Thyroid gland (tissue), 4 donors: ENCODE measurements at places on chromosomes 5 and 9. TPM values are rescaled to one million over a fixed set of nuclear protein-coding genes. Genes with fewer than 3 reads are reported as not detected.

DNA sequence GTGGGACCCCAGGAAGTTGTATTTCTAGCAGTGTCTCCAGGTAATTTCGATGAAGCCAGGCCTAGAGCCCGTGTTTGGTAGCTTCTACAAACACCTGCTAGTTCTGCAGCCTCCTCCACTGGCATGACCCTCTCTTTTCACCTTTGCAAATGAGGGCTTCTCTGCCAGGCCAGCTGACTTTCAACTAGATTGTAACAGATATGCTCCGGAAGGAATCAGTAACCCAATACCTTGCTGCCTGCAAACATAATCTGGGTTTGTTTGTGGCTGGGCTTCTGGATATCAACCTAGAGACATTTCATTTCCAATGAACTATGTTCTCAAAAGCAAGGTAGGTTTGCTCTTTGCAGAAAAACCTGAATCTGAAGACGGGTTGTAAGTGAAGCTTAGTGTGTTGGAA lies 354.8 kb downstream of the DMRT2 start:
- DNase-seq = no peak
- no peaks in the 10 kb centered on the region for H3K36me3 ChIP-seq
- H3K27me3 ChIP-seq = no peaks in the 10 kb centered on the region
- no peak overlapping the region for H3K27ac ChIP-seq
- no peak overlapping the region for H3K4me3 ChIP-seq

- no peak overlapping the region for H3K27ac ChIP-seq
- H3K4me3 ChIP-seq = no peak overlapping the region
- H3K4me1 ChIP-seq = no peaks in the 10 kb centered on the region
- H3K27me3 ChIP-seq = no peaks in the 10 kb centered on the region
- no peak for DNase-seq
- no peaks in the 10 kb centered on the region for H3K36me3 ChIP-seq
Observed at GRCh38 chr9:82333671-82334070, 345.1 kb downstream of the SPATA31D1 start.

- no peaks in the 10 kb centered on the region for H3K36me3 ChIP-seq
- no peaks in the 10 kb centered on the region for H3K27me3 ChIP-seq
- no peak overlapping the region for H3K4me3 ChIP-seq
- no peaks in the 10 kb centered on the region for H3K4me1 ChIP-seq
- no peak for DNase-seq
Observed at GRCh38 chr9:106432631-106433030, 430.3 kb upstream of the ZNF462 start.

DNA sequence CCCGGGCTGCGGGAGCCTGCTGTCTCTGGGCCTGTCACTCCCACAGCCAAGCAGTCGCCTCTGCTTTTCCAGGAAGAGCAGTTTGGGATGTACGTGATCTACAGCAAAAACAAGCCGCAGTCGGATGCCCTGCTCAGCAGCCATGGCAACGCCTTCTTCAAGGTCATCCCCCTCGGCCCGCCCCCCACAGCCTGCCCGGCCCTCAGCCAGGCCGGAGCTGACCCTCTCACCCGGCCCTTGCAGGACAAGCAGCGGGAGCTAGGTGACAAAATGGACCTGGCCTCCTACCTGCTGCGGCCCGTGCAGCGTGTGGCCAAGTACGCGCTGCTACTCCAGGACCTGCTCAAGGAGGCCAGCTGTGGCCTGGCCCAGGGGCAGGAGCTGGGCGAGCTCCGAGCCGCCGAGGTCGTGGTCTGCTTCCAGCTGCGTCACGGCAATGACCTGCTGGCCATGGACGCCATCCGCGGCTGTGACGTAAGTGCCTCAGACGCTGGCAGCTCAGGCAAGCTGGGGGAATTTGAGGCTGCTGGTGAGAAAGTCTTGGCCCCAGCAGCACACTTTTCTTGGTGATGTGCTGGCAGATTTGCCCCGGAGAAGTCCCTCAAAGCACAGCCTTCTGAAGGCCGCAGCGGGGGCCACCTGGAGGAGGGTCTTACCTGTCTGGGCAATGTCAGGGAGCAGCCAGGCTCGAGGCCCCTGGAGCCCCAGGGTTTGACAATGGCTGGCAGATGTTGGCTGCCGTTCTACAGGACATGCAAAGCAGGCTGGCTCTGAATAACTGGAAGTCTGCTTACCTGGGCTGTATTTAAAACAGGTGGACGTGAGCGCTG lies 20.1 kb upstream of the LRRC14B start:
- H3K27me3 ChIP-seq = no peaks in the 10 kb centered on the region
- H3K27ac ChIP-seq = no peak overlapping the region
- no peaks in the 10 kb centered on the region for H3K36me3 ChIP-seq
- no peak for DNase-seq
- no peaks in the 10 kb centered on the region for H3K4me1 ChIP-seq

GRCh38 chr5:33180900-33181299 lies 259.9 kb upstream of the TARS1 start:
- DNase-seq = no peak
- no peaks in the 10 kb centered on the region for H3K27me3 ChIP-seq
- H3K4me1 ChIP-seq = no peaks in the 10 kb centered on the region
- H3K36me3 ChIP-seq = no peaks in the 10 kb centered on the region
- H3K4me3 ChIP-seq = no peak overlapping the region

- H3K27me3 ChIP-seq = no peaks in the 10 kb centered on the region
- H3K4me1 ChIP-seq = no peaks in the 10 kb centered on the region
- no peaks in the 10 kb centered on the region for H3K36me3 ChIP-seq
- H3K4me3 ChIP-seq = no peak overlapping the region
Observed at GRCh38 chr5:135174315-135175096, 140.5 kb upstream of the PITX1 start.

- peaks cover 8% of the 10 kb centered on the region for H3K4me1 ChIP-seq
- DNase-seq = no peak
Observed at GRCh38 chr5:80799573-80799972, 144.8 kb upstream of the DHFR start.

- no peak overlapping the region for H3K4me3 ChIP-seq
- DNase-seq = no peak
- no peaks in the 10 kb centered on the region for H3K27me3 ChIP-seq
- no peak overlapping the region for H3K27ac ChIP-seq
- H3K4me1 ChIP-seq = peaks cover 3% of the 10 kb centered on the region
Observed at GRCh38 chr9:137709411-137710101, 90.8 kb downstream of the EHMT1 start.

- H3K27ac ChIP-seq = no peak overlapping the region
- H3K27me3 ChIP-seq = no peaks in the 10 kb centered on the region
- no peaks in the 10 kb centered on the region for H3K36me3 ChIP-seq
- no peak for DNase-seq
- H3K4me1 ChIP-seq = no peaks in the 10 kb centered on the region
Observed at GRCh38 chr5:5721881-5722280, 299.4 kb downstream of the ICE1 start.

- H3K4me1 ChIP-seq = peaks cover 50% of the 10 kb centered on the region
- H3K4me3 ChIP-seq = no peak overlapping the region
- peak; percentile 83 for DNase-seq
- H3K27me3 ChIP-seq = no peaks in the 10 kb centered on the region
Observed at GRCh38 chr9:113548221-113549041, 84.9 kb downstream of the RGS3 start.

GRCh38 chr5:93280518-93280917 lies 300.5 kb downstream of the NR2F1-AS1 start:
- no peaks in the 10 kb centered on the region for H3K4me1 ChIP-seq
- H3K36me3 ChIP-seq = no peaks in the 10 kb centered on the region
- H3K27me3 ChIP-seq = no peaks in the 10 kb centered on the region
- no peak overlapping the region for H3K27ac ChIP-seq

GRCh38 chr5:67090593-67090992 lies 106.0 kb downstream of the CD180 start:
- H3K27ac ChIP-seq = no peak overlapping the region
- no peak overlapping the region for H3K4me3 ChIP-seq
- peaks cover 53% of the 10 kb centered on the region for H3K4me1 ChIP-seq
- no peak for DNase-seq
- no peaks in the 10 kb centered on the region for H3K36me3 ChIP-seq
- no peaks in the 10 kb centered on the region for H3K27me3 ChIP-seq

GRCh38 chr9:21661626-21662025 lies 140.8 kb upstream of the MTAP start:
- H3K4me1 ChIP-seq = peaks cover 5% of the 10 kb centered on the region
- no peak overlapping the region for H3K27ac ChIP-seq
- H3K4me3 ChIP-seq = no peak overlapping the region
- no peaks in the 10 kb centered on the region for H3K36me3 ChIP-seq
- DNase-seq = no peak

DNA sequence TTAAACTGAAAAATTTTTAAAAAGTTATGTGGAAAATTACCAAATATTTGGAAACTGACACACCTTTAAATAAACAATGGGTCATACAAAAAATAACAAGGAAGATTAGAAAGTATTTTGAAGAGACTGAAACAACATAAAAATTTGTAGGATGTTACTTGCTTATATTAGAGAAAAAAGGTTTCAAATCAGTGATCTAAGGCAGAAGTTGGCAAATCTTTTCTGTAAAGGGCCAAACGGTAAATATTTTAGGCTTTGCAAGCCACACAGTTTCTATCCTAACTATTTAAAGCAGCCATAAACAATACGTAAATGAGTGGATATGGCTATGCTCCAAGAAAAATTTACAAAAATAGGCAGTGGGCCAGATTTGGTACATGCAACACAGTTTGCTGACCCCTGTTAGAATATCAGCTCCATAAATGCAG lies 81.3 kb downstream of the OXCT1 start:
- no peak for DNase-seq
- H3K36me3 ChIP-seq = no peaks in the 10 kb centered on the region
- no peaks in the 10 kb centered on the region for H3K27me3 ChIP-seq
- peak overlapping the region; percentile 13 for H3K27ac ChIP-seq

- no peak overlapping the region for H3K27ac ChIP-seq
- no peak for DNase-seq
- H3K27me3 ChIP-seq = no peaks in the 10 kb centered on the region
- no peaks in the 10 kb centered on the region for H3K4me1 ChIP-seq
- no peaks in the 10 kb centered on the region for H3K36me3 ChIP-seq
Observed at GRCh38 chr5:125708583-125708982, 714.6 kb upstream of the GRAMD2B start.

DNA sequence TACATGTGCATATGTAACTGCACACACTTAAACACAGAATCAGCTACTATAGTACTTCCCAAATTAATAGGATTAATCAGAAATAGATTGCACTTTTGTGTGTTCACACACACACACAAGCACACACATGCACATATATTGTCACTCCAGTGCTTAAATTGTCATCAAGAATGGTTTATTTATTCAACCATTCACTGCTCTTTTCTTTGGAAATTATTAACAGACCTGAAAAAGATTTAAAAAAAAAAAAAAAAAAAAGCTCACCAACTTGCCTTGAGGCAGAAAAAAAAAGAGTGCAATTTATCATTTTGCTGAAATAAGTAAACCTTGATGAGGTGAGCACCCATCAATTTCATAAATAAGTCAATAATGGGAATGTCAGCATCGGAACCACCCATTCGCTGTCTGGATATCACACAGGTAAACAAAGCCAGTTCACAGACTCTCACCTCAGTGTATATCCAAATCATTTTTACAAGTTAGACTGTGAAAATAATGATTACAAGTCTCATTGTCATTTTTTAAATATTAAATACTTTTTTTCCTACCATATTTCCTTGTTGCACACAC lies 562.8 kb downstream of the BNC2 start:
- H3K27me3 ChIP-seq = no peaks in the 10 kb centered on the region
- no peak overlapping the region for H3K4me3 ChIP-seq
- no peak overlapping the region for H3K27ac ChIP-seq
- H3K4me1 ChIP-seq = peaks cover 13% of the 10 kb centered on the region

The POLR3G gene
- total RNA-seq = 1.0 TPM

The LHX3 gene
- total RNA-seq = not detected

The FBN2 gene
- total RNA-seq = 1.9 TPM

The PCDHA4 gene
- total RNA-seq = 0.63 TPM

The TAF1L gene
- total RNA-seq = not detected

The TIMD4 gene
- total RNA-seq = 4.5 TPM

The SCAI gene
- total RNA-seq = 13.0 TPM

The DMRT3 gene
- 9.1 TPM for total RNA-seq

The FGF18 gene
- not detected for total RNA-seq

The DNAI1 gene
- total RNA-seq = 0.81 TPM
